Hypothalamus (tissue), 51 donors: ENCODE measurements at places on chromosomes 11 and 22.
A peak's percentile ranks its signal among the peaks of the same experiment; 100 is the strongest.

GRCh38 chr11:9015677-9016076 lies 11.9 kb upstream of the NRIP3 start:
- peak; percentile 34 for DNase-seq

DNA sequence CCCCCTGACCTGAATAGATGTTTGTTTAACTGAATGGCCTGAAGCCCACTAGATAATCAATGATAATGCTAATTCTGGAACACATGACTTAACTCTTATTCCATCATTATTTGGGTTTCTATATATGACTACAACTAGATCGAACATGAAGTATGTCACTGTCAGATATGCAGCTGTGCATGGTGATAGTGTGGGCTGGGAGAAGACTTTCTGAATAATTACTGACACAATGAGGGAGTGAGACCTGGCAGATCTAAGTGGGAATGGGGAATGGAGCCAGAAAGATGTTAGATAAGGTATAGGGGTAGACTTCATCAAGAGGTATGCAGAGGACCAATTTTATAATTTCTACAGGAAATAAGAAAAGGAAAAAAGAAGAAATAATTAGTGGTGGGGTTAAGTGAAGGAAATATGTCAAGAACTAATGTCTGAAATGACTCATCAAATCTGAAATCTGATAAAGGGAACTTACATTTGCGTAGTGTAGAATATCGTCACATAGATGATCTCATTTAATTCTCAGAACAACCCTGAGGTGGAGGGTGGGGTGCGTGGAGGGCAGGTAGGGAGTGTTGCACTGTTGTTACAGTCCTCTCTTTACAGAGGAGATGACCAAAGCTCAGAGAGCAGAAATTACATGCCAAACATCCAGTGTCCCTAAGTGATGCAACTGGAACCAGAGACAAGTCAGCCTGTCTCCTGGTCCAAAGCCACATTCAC lies 68.2 kb upstream of the EED start:
- DNase-seq: no peak

- no peak for DNase-seq
These were observed 253.7 kb downstream of the AASDHPPT start for GRCh38 chr11:106331176-106331575.

GRCh38 chr11:86492370-86493010 lies 117.8 kb downstream of the CCDC81 start:
- no peak for DNase-seq

DNA sequence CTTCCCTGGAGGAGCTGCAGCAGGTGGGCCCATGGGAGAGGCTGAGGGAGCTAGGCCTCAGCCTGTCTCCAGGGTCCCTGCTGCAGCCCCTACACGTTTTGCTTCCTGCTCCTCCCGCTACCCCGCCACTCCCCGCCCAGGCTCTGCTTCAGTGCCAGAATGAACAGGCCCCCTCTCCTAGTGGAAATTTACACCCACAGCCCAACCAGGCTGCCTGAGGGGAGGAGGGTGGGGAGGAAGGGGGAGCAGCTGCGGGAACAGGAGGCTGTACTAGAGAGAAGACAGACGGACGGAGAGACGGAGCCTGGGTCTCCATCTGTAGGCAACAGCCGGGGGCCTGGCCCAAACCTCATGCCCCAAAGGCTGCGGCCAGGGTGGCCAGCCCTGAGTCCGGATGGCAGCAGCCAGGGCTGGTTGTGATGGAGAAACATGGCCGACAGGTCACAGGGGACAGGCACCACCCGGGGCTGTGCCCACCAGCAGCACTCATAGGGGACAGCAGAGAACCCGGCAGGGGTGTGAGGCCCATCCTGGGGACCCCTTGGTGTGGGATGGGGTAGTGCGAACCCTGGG lies 20.6 kb downstream of the FLRT1 start:
- DNase-seq: no peak

- no peak for DNase-seq
These were observed 166.3 kb downstream of the TMEM135 start for GRCh38 chr11:87203907-87204602.

DNA sequence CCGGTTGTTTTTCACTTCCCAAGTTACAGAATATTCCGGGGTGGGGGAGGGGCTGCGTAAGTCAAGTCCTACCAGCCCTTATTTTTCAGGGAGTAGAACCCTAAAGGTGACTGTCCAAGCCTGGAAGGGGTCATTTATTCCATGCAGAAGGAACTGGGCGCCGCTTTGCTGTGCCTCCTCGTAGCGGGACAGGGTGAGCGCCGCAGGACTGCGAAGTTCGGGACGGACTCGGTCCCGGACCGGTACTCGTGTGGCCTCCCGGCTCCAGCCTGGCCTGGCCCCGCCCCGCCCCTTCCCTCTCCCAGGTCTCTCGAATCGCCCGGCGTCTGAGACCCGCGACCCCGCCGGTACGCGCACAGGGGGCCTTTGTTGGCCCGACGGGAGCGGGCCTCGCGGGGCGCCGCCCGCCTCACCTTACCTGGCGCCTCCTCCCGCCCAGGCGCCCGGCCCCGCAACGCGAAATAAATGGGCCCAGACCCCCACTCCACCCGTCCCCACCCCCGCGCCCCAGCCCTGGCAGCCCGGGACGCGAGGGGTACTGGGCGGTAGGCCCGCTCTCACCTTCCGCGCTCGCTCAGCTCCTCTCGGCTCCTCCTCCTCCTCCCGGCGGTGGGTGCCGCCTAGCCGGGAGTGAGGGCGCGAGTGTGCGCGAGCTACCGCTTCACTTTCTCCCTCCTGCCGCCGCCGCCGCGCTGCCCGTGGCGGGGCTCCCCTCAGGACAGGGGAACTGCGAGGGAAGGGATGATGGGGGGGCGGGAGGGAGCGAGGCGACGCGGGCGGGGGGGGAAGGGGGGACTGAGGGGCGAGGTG lies 698 bp downstream of the PAK1 start:
- peak; percentile 12 for DNase-seq

- no peak for DNase-seq
These were observed 66.7 kb upstream of the CAPRIN1 start for GRCh38 chr11:33984682-33985389.

DNA sequence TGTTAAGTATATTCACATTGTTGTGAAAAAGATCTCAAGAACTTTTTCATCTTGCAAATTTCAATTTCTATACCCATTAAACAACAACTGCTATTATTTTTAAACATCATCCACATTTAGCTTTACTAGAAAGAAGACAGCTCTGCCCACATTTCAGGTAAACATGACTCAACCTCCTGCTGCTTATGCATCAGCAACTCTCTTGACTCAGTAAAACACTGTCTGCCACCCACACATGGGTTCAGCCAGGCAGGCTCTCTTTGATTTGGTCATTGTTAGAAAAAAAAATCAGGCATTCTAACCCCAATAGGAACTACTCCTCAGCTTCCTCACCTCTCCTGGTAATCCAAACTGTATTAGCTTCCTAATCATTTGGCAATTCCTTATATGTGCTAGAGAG lies 5.1 kb upstream of the ENDOD1 start:
- no peak for DNase-seq

GRCh38 chr11:130124096-130124495 lies 35.5 kb upstream of the ST14 start:
- DNase-seq: no peak

- DNase-seq: no peak
These were observed 12.0 kb downstream of the YWHAH start for GRCh38 chr22:31956360-31956759.

- no peak for DNase-seq
These were observed 46.8 kb downstream of the ARHGAP32 start for GRCh38 chr11:129145276-129145675.

DNA sequence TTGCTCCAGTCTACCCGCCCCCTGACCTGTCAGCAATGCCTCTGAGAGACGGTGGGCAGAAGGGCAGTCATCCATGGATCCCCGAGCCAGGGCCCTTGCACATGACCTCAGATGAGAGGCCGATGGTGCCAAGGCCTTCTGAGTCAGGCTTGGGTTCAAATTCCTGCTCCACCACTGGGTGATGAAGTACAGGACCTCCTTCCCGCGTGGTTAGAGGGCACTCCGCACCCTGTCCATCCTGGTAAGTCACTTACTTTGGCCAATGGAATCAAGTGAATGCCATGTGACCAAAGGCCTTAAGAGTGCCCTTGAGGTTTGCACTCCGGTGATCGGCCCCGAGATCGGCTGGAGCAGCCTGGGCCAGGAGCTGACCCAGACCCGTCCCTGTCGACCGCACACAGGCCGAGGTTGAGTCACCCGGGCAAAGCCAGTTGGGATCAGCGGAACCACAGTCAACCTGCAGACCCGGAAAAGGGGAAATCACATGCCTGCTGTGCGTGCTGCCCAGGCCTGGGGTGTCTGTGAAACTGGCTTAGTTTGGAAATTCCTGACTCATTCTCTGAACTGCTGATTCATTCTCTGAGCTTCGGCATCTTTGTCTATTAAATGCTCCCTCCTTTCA lies 48.9 kb downstream of the RTL6 start:
- DNase-seq: no peak

GRCh38 chr11:1884303-1884700 lies 7.4 kb downstream of the PRR33 start:
- DNase-seq: no peak

DNA sequence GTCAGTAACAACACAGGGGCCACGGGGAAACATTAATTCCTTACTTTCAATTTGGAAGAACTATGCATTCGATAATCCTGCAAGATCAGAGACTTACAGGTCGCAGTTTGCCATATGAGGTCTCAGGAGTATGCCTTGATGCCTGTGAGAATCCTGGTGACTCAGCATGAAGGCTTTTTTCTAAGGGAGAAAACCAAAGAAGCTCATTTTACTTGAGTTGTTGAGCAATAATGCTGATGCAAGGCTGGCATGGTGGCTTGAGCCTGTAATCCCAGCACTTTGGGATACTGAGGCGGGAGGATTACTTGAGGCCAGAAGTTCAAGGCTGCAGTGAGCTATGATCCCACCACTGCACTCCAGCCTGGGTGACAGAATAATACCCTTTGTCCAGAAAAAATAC lies 26.6 kb downstream of the ATG16L2 start:
- DNase-seq: no peak

DNA sequence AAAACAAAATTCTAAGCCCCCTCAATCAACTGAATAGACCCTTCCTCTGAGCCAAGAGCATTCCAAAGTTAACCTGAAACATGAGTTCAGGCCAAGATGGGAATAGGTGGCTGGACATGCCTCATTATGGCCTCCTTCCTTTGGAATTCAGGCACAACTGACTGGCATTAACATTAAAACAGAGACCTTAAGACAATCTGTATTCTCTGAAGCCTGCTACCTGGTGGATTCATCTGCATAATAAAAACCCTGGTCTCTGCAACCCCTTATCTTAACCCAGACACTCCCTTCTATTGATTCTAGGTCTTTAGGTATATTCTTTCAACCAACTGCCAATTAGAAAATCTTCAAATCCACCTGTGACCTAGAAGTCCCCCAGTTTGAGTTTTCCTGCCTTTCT lies 66.3 kb downstream of the JRKL start:
- DNase-seq: no peak

DNA sequence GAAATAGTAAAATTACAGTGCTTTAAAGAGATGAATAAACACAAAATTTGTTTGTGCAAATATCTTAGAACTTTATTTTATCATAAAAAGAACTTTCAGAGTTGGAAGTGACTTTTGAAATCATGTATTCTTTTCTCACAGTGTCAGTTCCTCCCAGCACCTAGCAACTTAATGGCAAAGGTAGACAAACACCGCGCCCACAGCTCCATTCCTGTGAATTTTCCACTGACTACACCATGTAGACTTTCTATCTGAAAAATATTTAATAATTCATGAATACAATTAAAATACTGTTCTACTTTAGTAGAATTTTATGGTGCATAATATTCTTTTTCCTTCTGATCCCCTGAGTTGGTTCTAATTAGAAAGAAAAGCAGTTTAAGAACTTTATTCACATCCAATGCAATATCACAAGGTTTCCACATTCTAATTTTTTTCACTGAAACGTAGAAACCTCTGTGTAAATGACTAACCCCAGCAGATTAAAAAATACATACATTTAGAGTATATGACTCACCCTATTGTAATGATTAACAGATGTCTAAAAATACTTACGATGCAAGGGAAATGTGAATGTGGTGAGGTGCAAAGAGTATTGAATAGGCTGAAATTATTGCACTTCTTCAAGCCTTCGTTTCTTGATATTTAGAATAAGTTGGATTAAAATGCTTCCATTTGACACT lies 218.2 kb upstream of the CCDC179 start:
- DNase-seq: no peak

DNA sequence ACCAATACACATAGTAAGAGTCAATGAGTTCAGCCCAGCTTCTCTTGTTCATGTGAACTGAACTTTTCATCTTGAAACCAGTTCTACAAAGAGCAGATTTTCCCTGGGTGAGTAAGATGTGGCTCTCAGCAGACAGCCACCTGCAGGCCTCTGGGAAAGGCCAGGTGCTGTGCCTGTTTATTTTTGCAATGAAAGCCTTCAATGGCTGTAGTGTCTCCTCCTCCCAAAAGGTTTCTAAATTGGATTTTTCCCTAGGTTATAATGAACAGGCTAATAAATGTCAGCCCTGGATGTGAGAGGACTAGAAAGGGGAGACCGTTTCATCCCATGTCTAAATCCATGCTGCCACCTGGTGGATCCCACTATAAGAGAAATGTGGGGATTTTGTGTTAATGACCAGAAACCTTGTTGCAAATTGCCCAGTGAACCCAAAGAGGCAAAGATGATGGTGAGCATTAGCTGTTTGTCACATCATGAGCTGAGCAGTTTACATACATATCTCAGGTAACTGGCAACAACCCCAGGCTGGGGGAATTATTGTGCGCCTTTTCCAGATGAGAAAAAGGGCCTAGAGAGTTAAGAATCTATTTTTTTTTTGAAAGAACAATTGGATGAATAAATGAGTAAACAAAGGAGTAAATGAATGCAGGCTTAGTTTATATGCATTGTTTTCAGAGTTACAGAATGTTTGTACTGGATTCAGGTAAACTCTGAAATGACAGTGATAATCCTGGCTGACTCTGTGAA lies 12.7 kb downstream of the C11orf91 start:
- no peak for DNase-seq

- no peak for DNase-seq
These were observed 39.8 kb upstream of the MUC5AC start for GRCh38 chr11:1117992-1118391.

DNA sequence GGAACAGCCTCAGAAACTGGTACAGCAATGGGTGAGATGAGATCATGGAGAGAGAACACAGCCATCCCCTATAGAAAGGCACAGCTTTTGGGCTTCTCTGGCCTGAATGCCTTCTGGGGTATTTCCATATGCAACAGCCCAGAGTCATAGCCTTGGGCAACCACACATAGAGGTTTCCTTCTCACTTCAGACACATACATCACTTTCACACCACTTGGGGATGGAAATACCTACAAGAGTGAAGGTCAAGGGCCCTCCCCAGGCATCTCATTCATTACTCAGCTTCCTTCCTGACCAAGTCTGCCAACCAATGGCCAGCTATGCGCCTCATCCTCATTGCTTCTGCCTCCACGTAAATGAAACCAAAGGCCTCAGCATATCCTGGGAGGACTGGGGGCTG lies 17.7 kb upstream of the OLFML1 start:
- DNase-seq: no peak

- no peak for DNase-seq
These were observed 243.2 kb upstream of the ZC3H12C start for GRCh38 chr11:109849946-109850345.
